ENCODE measurements at places on chromosomes 7 and 10.

DNA sequence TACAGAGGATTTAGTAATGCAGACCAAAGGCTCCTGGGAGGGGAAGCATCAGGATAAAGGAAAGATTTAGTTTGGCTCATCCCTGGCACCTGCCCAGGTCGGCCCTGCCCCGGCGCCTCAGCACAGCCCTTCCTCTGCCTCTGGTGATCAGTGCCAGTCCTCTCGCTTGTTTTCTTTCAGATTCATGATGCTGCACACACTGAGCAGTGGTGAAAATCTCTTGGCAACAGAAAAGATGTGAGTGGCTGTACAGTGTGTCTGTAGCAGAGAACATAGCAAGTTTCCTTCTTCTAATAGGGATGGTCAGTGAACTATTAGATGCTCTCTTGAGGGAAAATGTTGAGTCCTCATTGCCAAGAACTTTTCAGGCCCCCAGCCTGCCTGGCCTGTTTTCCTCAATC is 994.1 kb downstream of the KCNMA1 start:
- no peak for DNase-seq

DNA sequence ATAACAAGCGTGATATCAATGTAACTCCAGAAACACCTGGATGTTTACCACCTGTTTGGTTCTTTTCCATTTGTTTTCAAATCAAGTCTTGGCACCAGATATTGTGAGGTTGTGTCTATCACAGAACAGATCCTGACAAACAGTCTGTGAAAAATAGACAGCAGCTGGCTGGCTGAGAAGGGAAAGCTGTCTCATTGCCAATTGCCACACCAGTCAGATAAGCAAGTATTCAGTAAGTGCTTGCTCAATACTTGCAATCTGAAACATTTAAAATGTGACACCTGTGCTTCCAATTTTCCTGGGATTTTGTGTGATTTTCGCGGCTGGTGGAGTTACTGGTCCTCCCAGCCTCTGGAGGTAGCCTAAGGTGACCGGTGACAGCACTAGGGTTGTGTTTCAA is 147.9 kb upstream of the MYO3A start:
- DNase-seq: no peak

DNA sequence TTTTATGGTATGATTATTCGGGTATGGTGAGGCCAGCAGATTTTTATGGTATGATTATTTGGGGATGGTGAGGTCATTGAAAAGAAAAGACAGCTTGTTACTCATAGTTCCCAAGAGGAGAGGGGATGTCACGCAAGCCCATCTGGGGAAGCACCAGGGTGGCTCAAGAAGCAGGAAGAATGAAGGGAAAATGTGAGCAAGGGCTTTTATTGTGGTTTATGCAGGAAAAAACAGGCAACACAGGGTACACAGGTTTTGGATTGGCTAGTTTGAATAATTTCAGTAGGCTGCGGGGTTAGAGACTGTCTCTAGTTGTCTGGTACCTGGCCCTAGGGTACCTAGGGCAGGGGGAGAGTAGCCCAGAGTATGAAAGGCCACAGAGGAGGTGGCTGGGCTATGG is 26.8 kb upstream of the DGKI start:
- no peak for DNase-seq

- DNase-seq: no peak
These were observed 31.2 kb downstream of the TBXAS1 start for GRCh38 chr7:139860090-139860775.

- no peak for DNase-seq
These were observed 828.8 kb upstream of the MBL2 start for GRCh38 chr10:53601260-53601875.

GRCh38 chr7:8710124-8710523 is 276.7 kb downstream of the NXPH1 start:
- DNase-seq: no peak

DNA sequence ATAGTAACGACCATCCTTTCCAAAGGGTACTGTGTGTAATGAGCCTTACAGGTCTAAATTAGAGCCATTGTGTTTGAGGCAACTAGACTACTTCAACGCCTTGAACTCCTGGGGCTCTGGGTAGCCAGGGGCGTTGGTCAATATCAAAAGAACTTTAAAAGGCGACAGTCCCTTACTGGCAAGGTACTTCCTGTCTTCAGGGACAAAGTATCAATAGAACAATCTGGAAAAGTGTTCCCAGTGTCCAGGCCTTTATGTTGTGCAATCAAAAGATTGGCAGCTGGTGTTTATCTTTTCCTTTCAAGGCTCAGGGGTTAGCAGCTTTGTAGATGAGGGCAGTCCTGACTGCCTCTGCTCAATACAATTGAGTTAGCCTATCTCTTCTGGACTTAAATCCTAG is 284.3 kb downstream of the PARD3 start:
- no peak for DNase-seq

DNA sequence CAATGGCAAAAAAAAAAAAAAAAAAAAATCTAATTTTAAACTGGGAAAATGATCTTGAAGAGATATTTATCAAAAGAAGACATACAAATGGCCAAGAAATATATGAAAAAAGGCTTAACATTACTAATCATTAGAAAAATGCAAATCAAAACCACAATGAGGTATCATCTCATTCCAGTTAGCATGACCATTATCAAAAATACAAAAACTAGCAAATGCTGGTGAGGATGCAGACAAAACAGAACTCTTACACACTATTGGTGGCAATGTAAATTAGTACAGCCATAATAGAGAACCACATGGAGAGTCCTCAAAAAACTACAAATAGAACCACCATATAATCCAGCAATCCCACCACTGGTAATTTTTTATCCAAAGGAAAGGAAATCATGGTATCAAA is 489.6 kb downstream of the TNS3 start:
- no peak for DNase-seq

- DNase-seq: no peak
These were observed 52.9 kb downstream of the BAMBI start for GRCh38 chr10:28730031-28730778.

GRCh38 chr7:63918986-63919385 is 79.7 kb upstream of the ZNF722 start:
- DNase-seq: no peak

DNA sequence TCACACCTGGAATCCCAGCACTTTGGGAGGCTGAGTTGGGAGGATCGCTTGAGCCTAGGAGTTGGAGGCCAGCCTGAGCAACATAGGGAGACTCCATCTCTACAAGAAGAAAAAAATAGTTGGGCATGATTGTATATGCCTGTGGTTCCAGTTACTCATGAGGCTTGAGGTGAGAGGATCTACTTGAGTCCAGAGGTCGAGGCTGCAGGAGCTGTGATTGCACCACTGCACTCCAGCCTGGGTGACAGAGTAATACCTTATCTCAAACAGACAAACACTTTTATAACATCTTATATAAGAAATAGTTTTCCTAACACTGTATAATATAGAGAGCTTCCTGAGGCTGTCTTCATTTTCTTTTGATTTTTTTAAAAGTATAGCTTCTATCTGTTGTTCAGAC is 448.4 kb upstream of the COBL start:
- DNase-seq: no peak

- DNase-seq: no peak
These were observed 14.9 kb upstream of the LGI1 start for GRCh38 chr10:93742633-93743349.

DNA sequence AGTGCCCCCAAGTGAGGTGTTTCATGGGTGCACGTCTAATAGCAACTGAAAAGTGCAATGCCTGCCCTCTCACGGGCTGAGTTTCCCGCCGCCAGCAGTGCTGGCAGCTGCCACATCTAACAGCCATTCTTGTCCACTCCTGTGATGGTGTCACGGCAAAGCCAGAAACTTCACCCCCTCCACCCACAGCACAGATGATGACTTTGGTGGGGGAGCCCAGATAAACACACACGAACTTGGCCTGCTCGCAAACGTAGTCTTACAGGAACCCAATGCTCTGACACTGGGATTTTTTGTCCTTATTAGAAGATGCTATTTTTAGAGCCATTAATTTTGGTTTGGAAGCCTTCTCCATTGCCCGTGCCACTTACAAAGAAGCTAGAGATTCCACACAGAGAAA is 26.7 kb downstream of the CPXM2 start:
- DNase-seq: no peak

DNA sequence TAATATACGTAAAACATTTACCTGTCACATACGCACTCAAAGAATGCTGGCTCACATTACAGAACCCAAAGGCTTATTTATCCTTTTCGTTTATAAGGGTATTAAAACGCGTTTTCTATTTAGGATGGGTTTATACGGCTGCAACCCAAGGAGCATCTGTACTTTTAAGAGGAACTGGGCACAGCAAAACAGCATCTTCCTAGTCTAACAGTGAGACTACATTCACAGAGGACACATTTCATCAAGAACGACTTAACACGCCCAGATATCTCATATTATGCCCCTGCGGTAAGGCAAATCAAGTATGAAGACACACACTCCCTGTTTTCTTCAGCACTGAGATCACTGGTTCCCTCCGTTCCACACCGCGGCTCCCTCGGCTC is 533 bp upstream of the DMTF1 start:
- no peak for DNase-seq
